ENCODE measurements at places on chromosomes 13 and 19. TPM values are rescaled to one million over a fixed set of nuclear protein-coding genes. Genes with fewer than 3 reads are reported as not detected.

Gene WDR88
- total RNA-seq = not detected

Gene TPRX2
- total RNA-seq = not detected

Gene KLK15
- not detected for total RNA-seq

Gene JUNB
- total RNA-seq = 101 TPM

Data from smooth muscle cell of the pulmonary artery (primary cell).